ENCODE measurements at places on chromosomes 12 and 14. TPM values are rescaled to one million over a fixed set of nuclear protein-coding genes. Genes with fewer than 3 reads are reported as not detected.

The SELPLG gene
- 175 TPM for total RNA-seq

The OR6C2 gene
- total RNA-seq: not detected

DNA sequence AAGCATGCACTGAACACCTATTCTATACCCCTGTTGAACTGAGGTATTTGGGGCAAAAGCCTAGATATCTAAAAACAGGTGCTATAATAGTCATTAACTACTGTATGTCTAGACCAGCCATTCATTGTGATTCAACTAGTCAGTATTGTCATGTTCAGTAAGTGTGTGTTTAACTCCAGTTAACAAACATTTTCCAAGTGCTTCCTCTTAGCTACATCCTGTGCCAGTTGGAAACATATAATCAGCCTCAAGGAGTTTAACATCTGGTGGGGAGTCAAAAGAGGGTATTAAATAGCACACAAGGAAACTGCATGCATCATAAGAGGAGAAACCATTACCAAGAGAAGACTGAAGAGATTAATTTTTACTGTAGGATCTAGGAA lies 20.4 kb downstream of the TMTC1 start:
- no peak for DNase-seq

- DNase-seq: no peak
Observed at GRCh38 chr12:20420557-20420956, 52.2 kb downstream of the PDE3A start.

GRCh38 chr14:105085766-105086165 lies 20.5 kb upstream of the GPR132 start:
- no peak for DNase-seq

DNA sequence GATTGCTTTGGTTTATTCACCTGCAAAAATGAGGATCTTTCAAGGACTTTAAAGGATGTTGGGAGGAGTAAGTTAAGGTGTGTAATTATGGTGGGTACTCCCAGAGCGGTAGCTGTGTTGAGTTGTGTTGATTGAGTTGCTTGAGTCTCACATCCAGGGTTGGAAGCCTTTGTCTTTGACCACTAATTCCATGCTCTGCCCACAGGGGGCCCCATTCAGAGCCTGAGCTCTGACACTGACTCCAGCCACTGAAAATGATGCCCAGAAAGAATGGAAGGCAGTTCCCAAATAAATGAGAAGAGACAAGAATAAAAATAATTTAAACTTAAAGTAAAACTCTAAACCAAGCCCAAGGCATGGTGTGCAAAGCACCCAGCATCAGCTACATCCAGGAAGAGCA lies 237.4 kb upstream of the PWP1 start:
- no peak for DNase-seq

DNA sequence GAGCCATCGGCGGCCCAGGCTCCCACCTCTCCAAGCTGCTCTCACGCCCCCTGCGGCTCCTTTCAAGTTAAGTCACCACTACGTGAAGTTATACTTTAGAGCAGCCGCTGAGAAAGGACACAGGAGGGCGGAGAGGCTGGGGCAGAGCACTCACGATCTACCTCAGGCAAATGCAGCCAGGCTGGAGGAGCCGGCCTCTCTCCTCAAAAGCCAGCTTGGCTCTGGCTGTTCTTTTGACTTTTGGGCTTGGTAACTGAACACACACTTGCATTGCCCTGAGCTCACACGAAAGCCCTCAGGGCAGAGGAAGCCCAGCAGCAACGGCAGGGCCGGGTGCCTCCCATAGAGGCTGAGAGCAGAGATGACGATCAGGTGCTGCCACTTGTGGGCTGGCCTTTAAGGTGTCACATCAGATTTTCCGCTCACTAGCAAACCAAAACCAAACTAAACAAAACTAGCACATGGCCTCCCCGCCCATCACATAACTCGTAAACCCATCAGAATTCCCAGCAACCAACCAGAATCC lies 75.2 kb downstream of the PITPNM2 start:
- DNase-seq: peak; percentile 82

GRCh38 chr12:124085419-124086296 lies 112.6 kb downstream of the ZNF664 start:
- DNase-seq: no peak

DNA sequence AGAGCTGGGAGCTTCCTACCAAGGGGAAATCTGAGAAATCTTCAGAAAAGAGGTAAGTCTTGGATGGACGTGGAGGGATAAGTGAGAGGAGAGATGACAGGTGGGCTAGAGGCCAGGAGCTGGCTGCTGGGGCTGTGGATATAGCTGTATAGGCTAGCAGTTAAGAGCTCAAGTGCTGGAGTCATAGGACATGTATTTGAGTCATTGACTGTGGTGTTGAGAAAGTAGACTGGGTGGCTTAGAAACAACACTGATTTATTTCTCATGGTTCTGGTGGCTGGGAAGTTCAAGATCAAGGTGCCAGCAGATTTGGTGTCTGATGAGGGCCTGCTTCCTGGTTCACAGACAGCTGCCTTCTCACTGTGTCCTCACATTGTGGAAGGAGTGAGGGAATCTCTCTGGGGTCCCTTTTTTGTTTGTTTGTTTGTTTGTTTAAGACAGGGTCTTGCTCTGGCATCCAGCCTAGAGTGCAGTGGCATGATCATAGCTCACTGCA lies 151.1 kb upstream of the FUT8 start:
- DNase-seq: no peak

- DNase-seq: no peak
Observed at GRCh38 chr12:53340398-53340797, 4.2 kb upstream of the SP7 start.

DNA sequence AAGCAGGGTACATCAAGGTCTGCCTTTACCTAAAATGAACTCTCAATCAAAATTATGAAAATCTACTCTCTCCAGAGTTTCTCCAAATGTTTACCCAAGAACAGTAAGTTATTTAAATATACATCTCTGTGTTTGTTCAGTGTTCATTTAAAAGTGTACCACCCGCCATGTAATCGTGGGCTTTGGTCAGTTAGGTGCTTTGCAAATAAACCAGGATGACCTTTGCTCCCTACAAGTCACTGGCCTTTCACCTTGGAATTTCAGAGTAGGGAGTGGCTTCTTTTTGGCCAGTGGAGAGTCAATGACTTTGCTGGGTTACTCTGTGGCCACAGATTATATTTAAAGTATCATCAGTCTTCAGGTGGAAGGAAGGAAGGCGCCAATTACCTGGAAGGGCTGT lies 74.6 kb upstream of the PTPRB start:
- DNase-seq: no peak

GRCh38 chr12:6372403-6373003 lies 2.9 kb downstream of the SCNN1A start:
- DNase-seq: no peak

DNA sequence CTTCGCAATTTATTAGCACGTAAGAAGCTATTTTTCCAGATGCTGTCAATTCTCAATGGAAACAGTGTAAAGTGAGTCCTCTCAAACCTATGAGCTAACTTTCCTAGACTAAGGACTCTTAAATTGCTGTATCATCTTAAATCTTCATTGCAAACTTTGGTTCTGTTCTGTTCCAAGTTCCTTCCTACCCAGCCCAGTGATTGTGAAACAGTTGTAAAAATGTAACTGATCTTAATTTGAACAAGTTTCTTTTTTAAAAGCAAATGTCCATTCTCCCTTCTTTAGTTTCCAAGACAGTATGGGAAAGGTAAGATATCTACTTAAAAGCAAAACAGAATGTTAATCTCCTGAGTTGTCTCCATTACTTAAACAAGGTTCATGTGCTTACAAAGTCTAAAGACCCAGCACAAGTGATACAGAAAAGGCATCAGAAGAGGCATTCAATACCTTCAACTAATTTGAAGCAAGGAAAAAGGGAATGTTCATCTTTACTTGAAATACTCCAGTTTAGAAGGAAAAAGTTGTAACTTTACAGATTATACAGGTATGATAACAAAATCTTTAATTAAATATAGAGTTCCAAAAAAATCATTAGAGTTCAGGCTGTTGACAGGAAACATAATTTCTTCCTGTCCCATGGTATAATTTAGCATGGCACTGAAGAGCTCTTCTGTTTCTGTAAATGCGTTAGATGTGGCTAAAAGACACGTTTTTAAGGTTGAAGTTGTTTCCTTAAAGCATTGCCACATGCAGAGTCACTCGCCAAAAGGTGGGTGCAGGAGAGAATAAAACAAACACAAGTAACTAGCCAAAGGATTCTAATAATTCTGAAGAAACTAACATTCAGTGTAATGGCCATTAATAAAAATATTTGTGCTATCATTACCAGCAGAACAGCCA lies 101.5 kb upstream of the USP15 start:
- no peak for DNase-seq

DNA sequence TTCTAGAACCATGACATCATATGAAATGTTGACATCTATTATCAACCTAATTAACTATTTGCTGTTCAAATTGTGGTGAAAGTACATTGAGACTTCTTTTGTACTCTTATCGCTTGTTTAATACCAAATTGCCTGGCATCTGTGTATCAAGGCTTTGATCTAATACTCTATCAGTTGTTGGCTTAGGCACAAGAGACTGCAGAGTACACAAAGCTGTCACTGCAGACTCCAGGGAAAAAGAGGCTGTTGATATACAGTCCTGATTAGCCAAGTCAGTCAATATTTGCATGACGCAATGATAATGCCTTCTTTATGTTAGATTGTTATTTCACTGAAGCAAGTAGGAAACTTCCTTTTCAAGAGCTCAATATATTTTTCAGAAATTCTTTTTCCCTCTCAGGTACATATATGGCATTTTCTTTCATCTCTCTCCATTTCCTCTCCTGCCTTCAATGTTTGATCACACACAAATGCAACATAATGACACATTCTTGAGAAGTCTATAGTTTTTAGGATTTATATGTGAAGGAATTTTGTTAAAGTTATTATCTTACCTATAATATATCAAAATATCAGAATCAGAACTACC lies 32.3 kb upstream of the PTCSC3 start:
- no peak for DNase-seq

GRCh38 chr12:45655186-45655585 lies 74.3 kb upstream of the ARID2 start:
- peak; percentile 70 for DNase-seq
